ENCODE measurements at places on chromosomes 16 and 17.

DNA sequence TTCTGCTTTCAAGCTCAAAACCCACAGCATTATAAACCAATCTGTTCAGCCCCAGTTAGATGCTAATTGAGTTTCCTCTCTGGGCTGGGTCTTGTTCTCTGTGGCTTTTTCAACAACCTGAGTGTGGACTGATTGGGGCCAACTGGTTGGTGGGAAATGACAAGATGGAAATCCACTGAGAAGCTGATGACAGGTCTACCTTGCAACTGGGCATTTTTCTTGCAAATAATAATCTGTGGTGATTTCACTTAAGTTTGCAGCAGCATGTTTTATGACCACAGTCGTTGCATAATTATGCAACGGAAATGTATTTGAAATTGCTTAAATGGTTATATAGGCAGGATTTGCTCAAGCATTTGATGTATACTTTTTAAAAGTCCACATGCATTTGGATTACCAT is 69.9 kb downstream of the AKAP1 start:
- no peak for DNase-seq

DNA sequence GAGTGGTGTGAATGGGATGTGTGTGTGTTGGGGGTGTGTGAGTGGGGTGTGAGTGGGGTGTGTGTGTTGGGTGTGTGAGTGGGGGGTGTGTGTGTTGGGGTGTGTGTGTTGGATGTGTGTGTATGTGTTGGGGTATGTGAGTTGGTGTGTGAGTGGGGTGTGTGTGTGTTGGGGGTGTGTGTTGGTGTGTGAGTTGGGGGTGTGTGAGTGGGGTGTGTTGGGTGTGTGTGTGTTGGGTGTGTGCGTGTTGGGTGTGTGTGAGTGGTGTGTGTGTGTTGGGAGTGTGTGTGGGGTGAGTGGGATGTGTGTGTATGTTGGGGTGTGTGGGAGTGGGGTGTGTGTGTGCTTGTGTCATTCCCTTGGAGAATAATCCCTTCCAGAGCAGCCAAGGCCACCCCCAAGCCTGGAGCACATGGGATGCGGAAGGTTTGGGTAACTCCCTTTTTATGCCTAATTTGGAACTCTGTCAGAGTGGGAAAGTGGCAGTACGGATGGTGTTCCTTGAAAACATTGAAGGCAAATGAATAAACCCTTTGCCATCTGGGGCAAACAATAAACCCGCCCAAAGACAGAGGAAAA is 14.3 kb downstream of the RNF213 start:
- DNase-seq, result no peak

GRCh38 chr17:29369831-29370735 is 20.1 kb upstream of the TAOK1 start:
- peak; percentile 87 for DNase-seq

- peak; percentile 94 for DNase-seq
Measured at GRCh38 chr17:40485851-40486521, 15.4 kb downstream of the TNS4 start.

- peak; percentile 55 for DNase-seq
Measured at GRCh38 chr16:30005341-30006094, 5.3 kb downstream of the DOC2A start.

GRCh38 chr17:77332034-77332971 is 191.5 kb downstream of the SEC14L1 start:
- no peak for DNase-seq

- DNase-seq, result no peak
Measured at GRCh38 chr16:80563066-80563465, 22.3 kb downstream of the DYNLRB2 start.

DNA sequence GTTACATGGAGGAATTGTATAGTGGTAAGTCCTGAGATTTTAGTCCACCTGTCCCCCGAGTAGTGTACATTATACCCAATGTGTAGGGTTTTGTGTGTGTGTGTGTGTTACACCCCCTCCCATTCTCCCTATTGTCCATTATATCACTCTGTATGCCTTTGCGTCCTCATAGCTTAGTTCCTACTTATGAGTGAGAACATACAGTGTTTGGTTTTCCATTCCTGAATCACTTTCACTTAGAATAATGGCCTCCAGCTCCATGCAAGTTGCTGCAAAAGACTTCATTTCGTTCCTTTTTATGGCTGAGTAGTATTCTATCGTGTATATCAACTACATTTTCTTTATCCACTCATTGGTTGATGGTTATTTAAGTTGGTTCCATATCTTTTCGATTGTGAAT is 635 bp upstream of the FA2H start:
- DNase-seq, result no peak

DNA sequence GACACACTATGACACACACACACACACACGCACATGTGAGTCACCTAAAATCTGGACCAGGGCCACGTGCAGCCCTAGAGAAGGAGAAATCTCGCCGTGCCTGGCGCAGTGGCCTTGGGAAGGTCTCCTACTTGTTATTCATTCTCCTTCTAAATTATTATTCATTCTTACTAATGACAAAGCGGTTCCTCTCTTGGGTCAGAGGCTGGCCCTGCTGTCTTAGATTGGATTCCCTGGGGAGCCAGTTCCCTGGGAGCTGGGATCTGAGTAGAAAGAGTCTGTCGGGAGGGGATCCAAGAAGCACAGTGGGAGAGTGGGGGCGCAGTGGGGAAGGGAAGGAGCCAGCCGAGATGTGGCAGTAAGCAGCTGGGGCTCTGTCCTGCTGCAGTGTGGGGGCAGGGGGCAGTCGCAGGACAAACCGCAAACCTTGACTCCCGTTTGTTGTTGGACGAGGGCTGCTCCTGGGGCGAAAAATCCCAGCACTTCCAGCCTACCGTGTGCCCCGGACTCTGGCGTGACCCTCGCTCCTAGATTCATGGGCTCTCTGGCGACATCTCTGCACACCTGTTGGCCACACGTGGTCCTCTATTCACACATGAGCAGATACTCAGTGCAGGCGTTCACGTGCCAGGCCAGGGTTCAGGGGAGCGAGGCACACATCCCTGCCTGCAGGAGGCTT is 18.7 kb upstream of the JPH3 start:
- no peak for DNase-seq

- no peak for DNase-seq
Measured at GRCh38 chr17:50221864-50222545, 20.6 kb upstream of the COL1A1 start.

- peak; percentile 73 for DNase-seq
Measured at GRCh38 chr17:32755045-32755805, 121.7 kb downstream of the MYO1D start.

DNA sequence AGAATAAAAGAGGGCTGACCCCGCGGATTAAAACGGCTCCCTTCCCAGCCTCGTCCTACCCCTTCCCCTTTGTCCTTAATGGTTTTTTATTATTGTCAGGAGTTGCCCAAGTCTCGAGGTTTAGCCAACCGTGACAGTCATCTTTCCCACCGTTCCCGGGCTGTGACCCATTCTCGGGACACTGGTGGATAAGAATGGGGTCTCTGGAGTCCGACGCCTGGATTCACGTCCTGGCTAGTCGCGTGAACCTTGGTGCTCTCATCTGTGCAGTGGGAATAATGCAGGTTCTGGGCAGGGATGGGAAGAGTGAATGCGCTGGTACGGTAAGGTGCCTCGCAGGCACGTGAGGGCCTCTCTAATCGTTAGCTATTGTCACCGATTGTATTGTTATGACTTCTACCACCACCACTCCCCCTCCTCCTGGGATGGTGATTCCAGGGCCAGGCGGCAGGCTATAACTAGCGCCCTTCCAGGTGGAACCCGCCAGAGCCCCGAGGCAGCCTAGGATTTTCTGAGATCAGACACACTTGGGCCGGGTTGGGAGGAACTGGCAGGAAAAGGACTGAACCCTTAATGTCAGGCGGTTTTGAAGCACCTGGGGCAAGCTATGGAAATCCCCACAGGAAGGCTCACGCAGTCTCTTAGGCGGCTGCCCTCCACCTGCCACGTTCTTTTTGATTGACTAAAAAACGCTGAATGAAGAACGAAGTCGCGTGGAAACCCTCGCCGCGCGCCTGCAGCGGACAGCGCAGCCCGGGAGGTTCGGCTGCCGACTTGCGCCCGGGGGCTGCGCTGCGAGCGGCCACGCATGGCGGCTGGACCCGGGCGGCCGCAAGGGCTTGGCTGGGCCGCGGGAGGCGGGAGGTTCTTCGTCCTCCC is 2.7 kb downstream of the HS3ST3B1 start:
- no peak for DNase-seq

- DNase-seq, result no peak
Measured at GRCh38 chr16:81713796-81714195, 65.3 kb upstream of the PLCG2 start.

- peak; percentile 14 for DNase-seq
Measured at GRCh38 chr17:82238472-82239201, 9.8 kb downstream of the SLC16A3 start.

GRCh38 chr17:78442648-78443218 is 64.3 kb downstream of the PGS1 start:
- no peak for DNase-seq

- no peak for DNase-seq
Measured at GRCh38 chr17:82737967-82738877, 2.8 kb downstream of the FN3K start.

- no peak for DNase-seq
Measured at GRCh38 chr17:43662413-43663141, 855 bp upstream of the MEOX1 start.

DNA sequence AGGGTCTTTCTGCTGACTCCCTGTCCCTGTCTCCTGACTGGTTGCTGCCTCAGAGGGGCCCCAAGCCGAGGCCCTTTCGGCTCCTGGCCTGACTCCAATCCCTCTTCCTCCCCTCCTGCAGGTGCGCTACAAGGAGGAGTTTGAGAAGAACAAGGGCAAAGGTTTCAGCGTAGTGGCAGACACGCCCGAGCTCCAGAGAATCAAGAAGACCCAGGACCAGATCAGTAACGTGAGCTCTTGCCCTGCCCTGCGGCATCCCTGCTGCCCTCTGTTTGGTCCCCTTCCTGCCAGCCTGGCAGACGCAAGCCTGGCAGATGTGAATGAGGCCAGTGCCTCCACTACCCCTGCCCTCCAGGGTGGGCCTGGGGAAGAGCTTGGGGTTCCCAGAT is 27.1 kb upstream of the LASP1NB start:
- DNase-seq, result no peak

GRCh38 chr17:3845291-3845620 is 790 bp downstream of the NCBP3 start:
- DNase-seq, result peak; percentile 36

- DNase-seq, result no peak
Measured at GRCh38 chr17:50767446-50767845, at the start of gene ANKRD40CL. Gene ANKRD40CL, minus strand, starts transcription at chr17:50767518. Its CDS starts 605 bp downstream, at chr17:50766913.

DNA sequence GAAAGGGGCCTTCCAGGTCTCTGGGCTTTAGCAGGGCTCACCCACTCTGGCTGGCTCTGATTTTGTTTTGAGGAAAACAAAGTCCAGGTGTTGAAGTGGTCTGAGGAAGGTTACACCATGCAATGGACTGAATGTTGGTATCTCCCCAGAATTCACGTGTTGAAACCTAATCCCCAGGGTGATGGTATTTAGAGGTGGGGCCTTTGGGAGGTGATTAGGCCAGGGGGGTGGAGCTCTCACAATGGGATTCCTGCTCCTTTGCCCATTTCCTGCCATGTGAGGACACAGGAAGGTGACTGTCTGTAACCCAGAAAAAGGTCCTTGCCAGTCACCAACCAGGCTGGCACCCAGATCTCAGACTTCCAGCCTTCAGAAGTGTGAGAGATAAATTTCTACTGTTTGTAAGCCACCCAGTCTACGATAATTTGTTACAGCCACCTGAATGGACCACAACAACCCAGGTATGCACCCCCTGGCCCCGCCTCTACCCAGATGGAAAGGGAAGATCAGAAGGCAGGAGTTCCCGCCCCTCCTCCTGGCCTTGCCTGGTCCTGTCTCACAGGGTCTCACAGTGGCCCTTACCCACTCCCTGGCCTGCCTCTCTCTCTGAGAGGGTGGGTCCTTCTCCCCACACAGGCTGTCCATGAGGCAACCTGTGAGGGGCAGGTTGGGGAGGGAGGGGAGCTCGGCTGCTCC is 32.0 kb downstream of the LRRC75A start:
- no peak for DNase-seq

DNA sequence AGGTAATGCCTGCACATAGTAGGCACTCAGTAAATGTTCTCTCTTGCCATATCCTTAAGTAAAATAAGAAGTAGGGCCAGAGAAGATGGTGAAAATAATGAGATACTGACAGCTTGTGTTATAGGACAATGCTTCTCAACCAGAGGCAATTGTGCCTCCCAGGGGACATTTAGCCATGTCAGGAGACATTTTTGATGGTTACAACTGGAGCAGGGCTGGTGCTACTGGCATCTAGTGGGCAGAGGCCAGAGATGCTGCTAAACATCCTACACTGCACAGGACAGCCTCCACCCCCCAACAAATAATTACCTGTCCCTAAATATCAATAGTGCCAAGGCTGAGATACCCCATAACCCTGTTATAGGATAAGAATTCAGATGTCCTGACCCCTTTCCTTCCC is 1.7 kb downstream of the RAD51D start:
- peak; percentile 52 for DNase-seq

DNA sequence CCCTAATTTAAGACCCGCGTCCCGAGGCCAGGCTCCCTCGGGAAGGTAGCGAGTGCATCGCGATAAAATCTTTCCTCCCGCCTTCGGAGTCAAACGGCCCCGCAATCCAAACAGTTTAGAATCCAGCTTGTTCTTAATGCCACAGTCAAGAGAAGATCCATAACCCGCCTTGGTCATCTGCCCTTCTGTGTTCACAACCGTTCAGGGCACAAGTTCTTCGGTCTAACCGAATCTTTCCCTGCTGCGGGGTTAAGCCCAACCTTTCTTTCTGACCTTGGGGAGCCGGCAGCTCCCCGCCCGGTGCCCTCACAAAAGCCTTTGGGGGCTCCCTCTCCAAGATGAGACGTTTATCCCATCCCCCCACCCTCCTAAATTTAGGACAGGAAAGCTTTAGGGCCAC is 30.3 kb downstream of the CPSF4L start:
- DNase-seq, result peak; percentile 26

GRCh38 chr16:84570739-84571403 is 47.0 kb downstream of the COTL1 start:
- DNase-seq, result no peak
